Stimulated activated CD8-positive, alpha-beta memory T cell treated with anti-CD3 and anti-CD28 coated beads, Interleukin-4, amount 100 ng/mL, for 24 hours (primary cell): ENCODE measurements at places on chromosomes 7 and 10.

GRCh38 chr7:56046721-56047445 lies 4.4 kb downstream of the PSPH start:
- DNase-seq: no peak

DNA sequence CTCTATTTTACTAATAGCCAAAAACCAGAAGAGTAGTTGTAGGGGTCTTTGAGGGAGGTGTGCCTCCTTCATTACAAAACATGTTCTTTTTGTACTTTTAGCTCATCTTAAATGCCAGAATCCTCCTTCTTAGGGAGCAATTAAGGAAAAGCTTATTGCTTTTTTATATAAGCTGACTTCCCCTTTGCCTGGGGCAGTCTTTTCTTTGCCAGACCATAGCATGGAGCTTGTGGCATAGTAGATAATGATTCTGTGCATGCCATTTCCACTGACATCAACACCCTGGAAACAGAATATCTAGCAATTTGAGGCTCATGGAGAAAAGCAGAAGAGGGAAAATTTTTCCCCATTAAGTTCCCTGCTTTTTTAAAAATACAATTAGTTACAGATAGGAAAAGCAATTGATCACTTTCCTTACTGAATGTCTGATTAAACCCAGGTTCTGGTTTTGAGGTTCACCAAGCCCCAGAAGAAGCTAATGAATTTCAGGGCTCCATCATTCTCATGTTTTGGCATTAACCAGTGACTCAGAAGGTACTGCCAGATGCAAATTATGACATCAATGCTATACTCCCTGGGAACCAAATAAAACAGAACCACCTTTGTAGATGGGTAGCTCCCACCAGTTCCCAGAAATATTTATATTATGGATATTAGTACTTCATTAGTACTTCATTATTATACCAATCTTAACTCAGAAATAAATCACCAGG lies 410.6 kb downstream of the KCNMA1 start:
- DNase-seq: no peak

DNA sequence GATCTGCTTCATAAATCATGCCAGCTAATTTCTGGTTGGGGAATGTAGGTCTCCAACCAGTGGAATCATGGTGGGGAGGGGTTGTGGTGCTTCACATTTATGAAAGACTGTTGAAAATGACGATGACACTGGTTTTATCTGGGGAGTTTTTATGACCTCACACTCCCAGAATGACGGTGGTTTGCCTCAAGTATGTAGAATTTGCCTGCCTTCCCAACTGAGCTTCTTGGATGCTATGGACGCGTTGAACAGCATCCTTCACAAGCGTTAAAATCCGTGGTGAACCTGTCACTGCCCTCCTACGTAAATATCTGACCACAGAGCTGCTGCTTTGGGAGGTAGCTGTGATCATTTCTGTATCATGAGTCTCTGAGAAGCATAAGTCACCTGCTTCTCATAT lies 3.3 kb downstream of the INSYN2A start:
- DNase-seq: no peak

DNA sequence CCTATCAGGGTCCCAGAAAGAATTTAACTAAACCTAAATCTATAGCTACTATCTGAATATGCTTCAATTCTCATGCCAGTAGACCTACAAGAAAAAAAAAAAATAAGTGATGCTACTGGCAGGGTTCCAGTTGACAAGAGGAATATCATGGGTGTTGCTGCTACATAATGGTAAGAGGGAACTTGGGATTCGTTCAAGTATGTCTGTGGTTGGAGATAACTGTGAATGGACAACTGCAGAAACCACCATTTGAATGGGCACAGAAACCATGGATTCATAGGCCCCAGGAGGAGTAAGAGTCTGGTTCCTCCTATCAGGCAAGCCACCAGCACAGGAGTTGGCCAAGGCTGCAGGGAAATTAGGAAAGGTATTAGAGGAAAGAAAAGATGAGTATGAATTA lies 287.6 kb upstream of the HGF start:
- DNase-seq: no peak

DNA sequence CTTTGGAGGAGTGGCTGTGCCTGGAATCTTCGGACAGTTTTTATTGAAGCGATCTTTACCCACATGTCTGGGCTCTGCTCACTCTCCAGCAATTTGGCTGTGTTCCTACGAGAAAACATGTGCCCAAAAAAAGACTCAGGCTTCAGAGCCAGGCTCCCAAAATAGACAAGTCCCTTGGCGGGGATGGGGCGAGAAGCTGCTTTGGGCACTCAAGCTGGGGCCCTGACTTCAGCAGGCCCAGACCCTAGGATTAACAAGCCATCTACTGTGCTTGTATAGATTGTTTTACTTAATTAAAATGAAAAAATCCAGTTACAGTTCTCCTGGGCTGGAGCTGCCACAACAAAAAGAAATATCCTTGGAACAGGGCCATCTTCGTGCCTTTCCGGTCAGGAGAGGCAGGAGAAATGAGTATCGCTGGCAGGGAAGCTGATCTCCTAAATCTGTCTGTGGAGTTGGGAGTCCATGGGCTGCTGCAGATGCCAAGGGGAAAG lies 51.4 kb upstream of the PDCD4 start:
- no peak for DNase-seq

- no peak for DNase-seq
These were observed 61.5 kb downstream of the LRRC18 start for GRCh38 chr10:48878091-48878490.

DNA sequence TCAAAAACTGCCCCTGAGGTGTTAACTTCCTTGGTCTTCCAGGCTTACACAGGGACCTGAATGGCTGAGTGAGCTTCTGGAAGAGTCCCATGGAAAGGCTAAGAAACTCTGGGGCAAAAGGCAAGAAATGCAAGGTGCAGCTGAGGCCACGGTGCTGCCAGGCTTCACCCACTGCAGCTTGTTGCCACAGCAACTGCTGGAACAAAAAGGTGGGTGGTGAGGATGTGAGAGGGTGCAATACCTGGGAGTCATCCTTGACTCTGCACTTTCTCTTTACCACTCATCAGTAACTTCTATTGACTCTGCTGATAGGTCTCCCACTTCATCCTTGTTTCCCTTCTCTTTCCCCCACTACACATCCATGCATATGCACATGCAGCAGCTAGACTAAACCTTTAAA lies 258.6 kb downstream of the BMPER start:
- no peak for DNase-seq

DNA sequence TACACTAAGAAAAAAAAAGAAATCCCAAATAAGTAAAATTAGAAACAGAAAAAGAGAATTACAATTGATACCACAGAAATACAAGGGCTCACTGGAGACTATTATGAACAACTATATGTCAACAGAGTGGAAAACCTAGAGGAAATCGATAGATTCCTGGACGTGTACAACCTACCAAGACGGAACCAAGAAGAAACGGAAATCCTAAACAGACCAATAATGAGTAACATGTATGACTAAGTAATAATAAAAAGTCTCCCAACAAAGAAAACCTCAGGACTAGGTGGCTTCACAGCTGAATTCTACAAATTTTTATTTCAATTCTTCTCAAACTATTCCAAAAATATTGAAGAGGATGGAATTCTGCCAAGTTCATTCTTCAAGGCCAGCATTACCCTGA lies 13.9 kb downstream of the DIP2C start:
- DNase-seq: no peak

DNA sequence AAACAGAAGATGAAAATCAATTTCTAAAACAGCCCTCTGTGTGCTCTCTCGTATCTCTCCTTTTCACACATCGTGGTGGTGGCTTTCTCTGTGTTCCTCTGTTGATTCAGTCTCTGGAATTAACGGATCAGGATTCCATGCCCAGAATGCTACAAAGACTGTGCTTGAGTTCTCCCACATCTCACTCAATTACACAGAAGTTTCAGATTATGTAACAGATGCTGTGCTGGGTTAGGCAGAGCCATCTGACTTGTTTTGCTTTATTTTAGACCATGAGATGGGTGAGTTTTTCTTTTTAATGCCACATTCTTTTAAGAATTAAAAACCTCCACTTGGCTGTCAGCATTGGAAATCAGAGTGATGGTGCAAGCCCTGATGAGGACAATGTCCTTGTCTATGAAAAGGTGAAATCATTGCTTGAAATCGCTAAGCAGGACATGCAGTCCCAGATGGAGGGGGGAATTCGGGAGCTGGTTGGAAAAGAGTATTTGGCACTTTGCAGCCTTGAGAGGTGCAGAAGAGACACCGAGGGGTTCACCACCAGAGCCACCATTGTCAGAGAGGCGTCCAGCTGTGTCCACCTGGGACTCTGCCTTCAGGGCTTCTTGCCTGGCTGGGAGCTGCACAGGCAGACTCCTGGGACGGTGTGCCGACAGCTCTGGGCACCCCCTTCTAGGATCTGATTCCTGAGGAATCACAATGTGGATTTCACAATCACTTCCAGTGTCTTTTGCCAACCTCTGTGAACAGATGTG lies 80.4 kb downstream of the EGFR start:
- DNase-seq: no peak

DNA sequence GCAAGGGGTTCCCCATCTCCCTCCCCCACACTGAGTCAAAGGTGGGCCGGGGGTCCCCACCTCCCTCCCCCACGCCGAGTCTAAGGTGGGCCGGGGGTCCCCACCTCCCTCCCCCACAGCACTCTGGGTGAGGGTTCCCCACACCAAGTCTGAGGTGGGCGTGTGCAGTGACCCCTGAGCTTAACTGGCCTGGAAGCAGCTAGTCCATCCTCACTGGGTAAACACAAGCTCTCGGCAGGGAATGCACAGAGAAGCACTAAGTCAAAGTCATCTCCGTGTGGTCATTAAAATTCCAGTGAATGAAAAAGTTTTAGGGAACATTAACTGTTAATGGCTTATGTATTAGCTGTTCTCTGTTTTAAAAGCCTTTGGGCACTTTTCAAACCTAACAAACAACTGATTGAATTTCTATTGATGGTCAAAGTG lies 43.7 kb upstream of the PRKAR1B start:
- no peak for DNase-seq

GRCh38 chr7:73707045-73707631 lies 12.3 kb downstream of the STX1A start:
- DNase-seq: no peak

- DNase-seq: no peak
These were observed 63.0 kb downstream of the CUX1 start for GRCh38 chr7:101880282-101881054.

DNA sequence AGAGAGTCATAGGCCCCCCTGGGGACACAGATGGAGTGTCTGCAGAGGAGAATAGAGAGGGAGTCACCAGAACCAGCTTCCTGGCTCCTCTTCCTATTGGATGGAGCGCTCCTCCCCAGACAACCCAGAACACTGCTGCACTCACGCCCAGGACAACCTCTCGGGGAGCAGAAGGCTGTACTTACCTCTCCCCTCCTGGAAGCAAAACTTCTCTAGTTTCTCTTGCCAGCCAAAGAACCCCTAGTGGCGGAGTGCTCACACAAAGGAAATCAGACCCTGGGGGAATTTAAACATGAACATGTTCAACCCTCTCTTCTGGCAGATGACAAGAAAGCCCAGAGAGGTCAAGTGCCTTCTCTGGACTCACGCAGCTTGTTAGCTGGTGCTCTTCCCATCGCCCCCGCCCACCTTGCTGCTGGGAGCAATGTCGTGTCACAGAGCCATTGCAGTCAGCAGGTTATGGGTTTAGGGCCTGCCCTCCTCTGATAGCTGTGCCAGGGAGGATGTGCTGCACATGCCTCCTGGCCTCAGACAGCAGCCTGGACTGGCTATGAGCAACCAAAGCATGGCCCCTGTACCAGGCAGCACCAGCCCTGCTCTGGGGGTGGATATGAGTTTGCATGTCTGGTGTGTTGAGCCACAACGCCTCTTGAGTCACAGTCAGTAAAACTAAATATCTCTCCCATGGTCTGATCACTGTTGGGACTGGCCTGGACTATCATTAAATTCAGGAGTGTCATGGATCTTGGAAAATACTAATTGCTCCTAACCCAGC lies 84.4 kb downstream of the SLIT1 start:
- no peak for DNase-seq

DNA sequence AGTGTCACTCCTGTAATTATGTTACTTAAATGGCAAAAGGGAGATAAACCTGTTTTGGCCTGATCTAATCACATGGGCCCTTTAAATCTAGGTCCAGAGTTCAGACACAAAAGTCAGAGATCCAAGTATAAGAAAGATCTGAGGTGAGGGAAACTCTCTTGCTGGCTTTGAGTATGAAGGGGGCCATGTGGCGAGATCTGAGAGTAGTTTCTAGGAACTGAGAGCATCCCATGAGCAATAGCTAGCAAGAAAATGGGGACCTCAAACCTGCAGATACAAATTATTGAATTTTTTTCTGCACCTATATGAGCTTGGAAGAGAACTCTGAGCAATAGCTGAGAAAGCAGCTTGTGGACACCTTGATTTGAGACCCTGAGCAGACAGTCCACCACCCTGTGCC lies 27.6 kb downstream of the ANKRD7 start:
- no peak for DNase-seq

DNA sequence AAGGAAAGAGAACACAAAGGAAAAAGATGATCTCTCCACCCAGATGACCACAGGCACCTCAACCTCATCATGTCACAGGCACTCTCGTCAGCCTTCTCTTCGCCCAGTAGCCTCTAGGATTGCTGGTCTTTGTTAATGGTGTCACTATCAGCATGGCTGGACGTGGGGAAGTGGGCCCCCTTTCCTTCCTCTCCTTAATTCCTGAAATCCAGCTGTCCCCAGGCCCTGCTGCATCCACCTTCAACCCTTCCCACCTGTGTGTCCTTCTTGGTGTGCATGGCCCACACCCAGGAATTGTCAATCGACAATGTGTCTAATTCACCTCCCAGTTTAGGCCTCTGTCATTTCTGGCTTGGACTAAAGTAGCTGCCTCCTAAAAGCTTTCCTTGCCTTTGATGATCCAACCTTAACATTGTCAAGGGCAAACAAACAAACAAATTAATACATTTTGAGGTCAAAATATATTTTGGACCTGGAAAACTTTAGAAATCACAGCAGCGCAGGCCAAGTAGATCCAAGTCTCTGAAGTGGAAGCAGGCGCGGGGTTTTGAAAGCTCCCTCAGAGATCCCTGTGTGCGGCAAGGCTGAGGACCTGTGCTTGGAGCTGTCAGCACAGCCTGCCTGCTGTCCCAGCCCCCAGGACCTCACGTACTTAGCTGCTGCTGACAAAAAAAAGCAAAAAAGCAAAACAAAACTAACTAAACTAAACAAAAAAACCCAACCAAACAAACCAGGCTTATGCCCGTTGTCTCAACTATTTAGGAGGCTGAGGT lies 193.3 kb upstream of the LYZL2 start:
- DNase-seq: no peak

DNA sequence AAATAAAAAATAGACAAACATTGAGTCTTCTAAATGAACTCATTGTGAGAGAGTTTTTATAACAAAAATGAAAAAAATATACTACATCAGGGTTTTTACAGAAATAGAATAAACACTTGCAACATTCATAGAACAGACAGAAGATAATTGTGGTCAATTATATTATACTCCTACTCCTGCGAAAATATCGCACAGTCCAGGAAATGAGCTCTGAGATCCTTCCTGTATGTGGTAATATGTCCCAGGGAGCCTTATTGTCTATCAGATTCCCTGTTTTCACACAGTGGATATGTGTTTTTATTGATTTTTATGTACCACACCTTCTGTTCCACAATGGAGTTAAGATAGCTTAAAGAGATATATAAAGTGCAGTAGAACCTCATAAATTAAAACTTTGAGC lies 27.5 kb upstream of the RELN start:
- DNase-seq: no peak
